DMS153 (cell line): ENCODE measurements at places on chromosomes 1 and 21.

DNA sequence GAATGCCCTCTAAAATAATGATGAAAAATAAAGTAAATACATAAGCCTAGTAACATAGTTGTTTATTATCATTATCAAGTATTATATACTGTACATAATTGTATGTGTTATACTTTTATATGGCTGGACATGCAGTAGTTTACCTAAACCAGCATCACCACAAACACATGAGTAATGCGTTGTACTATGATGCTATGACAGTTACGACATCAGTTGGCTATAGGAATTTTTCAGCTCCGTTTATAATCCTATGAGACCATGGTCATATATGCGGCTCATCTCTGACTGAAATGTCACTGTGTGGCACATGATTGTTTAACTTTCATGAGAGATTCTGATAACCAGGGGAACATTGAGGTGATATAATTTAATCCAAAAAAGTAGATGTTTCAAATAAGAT is 352.1 kb downstream of the ST6GALNAC3 start:
- no peak for DNase-seq

- DNase-seq: peak; percentile 53
Measured at GRCh38 chr1:115717541-115717940, 51.0 kb downstream of the CASQ2 start.

- no peak for DNase-seq
Measured at GRCh38 chr1:109392037-109392787, 5.5 kb downstream of the SORT1 start.

- DNase-seq: no peak
Measured at GRCh38 chr1:91924146-91924545, 25.1 kb upstream of the BRDT start.

DNA sequence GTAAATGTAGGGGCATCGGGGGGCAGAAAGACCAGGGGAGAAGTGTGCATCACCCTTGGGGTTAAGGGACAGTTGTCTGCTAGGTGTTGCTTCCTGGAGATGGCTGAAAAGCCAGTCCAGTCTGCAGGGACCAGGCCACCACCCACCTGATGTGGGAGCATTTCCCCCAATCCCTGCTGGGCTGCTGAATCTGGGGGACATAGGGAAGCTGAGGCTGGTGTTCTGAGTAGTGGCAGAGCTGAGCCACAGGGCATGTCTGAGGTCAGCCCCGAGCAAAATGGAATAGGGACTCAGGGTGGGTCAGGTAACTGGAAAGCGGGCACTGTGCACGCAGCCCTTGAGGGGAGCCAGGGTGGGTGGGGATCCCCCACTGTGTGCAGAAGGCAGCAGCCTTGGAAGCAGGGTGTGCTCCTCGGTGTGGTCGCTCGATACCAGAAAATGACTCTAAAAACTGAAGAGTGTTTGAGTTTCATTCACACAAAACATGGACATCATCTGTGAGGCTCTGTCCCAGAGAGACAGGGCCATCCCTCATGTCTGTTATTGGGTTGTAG is 2.4 kb upstream of the CCNL2 start:
- DNase-seq: no peak

DNA sequence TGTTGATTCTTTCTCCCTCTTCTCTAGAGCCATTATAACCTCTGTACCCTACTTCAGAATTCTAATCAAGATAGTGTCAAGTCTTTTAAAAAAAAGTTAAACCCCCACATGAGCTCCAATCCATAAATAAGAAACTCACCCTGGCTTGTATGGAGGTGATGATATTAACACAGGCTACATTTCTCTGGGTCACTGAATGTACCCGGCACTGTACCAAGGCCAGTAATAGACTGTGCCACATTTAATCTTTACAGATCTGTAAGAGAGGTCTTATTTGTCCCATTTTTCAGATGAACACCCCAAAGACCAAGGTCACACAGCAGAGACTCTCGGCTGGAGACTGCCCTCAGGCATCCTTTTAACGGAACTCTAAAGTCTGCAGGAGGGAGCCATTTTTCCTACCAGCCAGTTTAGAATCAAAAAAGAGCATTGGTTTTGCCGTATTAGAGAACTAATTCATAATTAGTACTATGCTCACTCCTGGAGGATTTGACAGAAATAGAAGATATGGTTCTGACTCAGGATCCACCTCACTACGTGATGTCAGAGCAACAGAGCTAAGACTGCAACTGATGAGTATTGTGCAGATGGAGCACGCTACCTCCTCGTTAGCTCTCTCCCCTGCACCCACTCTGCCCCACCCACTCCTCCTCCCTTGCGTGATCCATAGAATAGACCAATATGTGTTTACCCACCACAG is 217.2 kb upstream of the HOOK1 start:
- DNase-seq: no peak

DNA sequence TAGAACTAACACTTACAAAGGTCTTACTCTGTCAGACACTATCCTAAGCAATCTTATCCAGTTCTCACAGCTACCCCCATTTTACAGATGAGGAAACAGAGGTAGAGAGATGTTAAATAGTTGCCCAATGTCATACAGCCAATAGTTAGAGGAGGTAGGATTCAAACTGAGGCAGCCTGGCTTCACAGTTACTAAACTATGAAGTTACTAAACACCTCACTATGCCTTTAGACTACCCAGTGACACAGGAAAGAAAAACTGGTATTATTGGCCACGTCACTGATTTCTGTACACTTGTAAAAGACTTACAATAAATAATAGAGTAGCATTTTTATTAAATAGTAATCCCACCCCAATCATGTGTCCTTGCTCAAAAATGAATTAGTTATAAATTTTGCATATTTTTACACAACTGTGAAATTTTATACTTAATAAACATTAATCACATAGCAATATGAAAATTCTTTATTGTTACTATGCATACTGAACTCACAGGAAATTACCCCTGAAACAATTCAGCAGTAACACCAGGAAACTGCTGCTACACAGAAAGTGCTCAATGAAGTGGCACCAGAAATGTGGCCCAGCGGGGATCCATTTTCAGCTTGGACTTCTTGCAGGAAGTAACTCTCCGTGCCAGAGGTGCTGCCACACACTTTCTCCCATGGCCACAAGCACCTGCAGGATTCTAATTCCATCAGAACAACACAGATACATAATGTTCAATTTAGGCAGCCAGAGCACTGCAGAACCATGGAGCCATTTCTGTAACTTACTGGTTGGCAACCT is 69.4 kb downstream of the VAV3 start:
- peak; percentile 27 for DNase-seq

DNA sequence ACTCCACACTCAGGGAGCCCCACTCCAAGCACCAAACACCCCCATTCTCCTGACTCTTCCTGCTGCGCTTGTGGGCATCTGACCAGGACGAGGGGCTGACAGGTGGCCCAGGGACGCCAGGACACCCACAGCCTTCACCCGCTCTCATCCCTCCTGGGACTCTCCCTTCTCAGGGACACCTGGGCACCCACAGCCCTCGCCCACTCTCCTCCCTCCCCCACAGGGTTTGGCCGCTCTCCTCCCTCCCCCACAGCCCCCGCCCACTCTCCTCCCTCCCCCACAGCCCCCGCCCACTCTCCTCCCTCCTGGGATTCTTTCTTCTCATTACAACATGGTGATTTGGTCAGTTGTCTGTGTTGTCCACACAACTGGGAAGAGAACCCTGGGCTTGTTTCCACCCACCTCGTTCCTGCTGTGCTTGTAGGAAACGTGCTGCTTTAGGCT is 43.4 kb downstream of the PRDM15 start:
- peak; percentile 10 for DNase-seq

DNA sequence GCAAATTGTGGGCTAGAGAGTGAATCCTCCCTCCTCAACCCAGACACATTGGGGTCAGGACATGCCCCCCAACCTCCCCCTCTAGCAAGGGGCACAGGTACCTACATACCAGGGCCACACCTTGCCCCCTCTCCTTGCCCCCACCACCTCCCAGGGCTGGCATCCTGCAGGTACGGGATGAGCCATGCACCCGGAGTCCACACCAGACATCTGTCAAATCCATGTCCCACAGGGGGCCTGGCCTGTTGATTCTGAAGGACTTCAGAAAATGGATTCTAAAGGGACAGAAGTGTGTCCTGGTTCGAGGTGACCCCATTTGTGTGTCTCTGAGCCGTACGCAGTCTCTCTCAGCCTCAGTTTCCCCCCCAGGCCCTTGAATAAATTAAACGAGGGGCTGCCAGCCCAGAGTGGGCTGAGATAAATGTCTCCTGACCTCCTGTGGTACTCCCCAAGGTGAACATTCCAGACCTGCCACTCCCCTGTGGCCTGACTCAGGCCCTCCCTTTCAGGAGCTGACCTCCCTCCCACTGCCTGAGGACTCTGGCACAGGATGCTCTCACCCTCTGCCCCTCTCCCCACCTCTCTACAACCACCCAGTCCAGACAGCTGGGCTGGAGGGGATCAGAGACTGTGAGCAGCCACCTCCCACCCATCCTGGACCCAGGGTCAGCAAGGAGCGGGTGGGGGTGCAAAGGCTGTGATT is 94.5 kb downstream of the EPHB2 start:
- DNase-seq: no peak

DNA sequence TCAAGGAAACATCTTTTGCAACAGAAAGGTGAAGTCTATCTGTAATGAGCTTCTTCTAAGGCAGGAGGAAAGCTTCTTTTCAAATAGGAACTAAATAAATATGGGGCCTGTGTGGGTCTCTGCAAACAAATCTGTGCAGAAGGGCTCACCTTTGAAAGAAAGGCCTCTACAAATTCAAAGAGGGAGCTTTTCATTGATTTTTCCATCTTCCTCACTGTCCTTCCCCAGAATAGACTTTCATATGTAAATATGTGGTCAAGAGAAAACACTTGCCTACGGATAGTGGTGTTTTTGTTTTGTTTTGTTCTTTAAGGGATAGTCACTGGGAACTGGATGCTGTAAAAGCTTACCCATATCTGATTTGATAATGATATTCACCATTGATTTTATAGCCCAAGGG is 223.4 kb downstream of the DSCAM start:
- no peak for DNase-seq

- no peak for DNase-seq
Measured at GRCh38 chr1:197606168-197606845, 169.0 kb downstream of the DENND1B start.

DNA sequence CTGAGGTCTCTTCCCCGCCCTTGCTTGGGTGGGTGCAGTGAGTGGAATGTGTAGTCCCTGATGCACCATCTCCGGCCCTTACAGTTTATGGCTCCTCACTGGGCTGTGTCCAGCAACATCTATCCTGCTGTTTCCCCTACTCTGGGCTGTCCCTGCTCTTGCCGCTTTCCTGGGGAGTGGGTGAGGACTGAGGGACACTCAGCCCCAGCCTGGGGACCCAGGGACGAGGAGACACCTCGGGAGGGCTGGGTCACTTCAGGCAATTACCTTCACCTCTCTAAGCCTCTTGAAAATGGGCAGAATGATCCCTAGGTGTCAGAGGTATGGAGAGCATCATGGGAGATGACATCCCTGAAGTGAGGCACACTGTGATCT is 13.6 kb upstream of the LRP8 start:
- DNase-seq: no peak

GRCh38 chr1:235608278-235608677 is 41.3 kb downstream of the GNG4 start:
- DNase-seq: no peak

DNA sequence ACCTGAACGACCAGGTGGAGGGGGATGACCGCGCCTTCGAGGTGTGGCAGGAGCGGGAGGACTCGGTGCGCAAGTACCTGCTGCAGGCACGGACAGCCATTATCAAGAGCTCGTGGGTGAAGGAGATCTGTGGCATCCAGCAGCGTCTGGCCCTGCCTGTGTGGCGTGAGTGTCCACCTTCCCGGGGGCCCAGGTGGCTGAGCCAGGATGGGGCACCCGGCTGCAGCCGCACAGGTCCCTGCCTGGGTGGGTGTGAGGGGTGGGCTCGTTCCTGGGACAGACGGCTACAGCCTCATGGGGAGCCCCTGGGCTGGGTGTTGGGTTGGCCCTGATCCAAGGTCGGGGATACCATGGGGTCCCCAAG is 65.2 kb downstream of the TRIM11 start:
- DNase-seq: no peak
